ENCODE measurements at places on chromosomes 7 and 10.

- no peak for DNase-seq
Observed at GRCh38 chr10:66877361-66877760, 48.5 kb upstream of the LRRTM3 start.

- DNase-seq: no peak
Observed at GRCh38 chr10:71246591-71247413, 34.4 kb downstream of the UNC5B start.

DNA sequence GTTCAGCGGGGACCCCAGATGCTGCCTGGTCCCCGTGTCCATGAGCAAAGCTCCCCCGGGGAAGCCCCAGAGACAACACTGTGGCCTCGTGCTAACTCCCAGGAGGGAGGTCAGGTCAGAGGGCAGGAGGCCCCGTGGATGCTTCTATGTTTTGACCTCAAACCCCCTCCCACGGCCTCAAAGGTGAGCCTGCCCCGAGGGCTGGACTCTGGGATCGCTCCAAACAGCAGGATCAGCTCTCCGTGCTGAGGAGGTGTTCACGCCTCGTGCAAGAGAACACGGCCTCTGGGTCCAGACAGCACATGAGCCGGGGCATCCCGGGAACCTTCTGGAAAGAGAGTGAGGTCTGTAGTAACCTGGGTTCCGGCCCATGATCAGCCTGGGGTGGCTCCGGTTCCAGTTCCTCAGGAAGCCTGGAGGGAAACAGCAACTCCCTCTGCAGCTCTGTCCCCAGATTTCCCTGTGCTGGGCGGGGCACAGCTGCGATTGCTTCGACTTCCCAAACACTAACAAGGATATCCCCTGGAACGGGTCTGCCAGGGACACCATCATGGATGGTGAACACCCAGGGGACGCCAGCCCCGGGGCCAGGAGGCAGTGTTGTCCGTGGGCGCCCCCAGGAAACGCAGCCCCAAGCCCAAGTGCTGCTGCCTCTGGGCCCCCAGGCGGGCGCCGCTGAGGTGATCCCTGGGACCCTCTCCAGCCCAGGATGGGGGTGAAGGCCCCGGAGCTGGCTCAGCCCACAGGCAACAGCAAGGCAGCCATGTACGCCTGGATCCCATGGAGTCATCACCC is 18.0 kb upstream of the INPP5A start:
- no peak for DNase-seq

DNA sequence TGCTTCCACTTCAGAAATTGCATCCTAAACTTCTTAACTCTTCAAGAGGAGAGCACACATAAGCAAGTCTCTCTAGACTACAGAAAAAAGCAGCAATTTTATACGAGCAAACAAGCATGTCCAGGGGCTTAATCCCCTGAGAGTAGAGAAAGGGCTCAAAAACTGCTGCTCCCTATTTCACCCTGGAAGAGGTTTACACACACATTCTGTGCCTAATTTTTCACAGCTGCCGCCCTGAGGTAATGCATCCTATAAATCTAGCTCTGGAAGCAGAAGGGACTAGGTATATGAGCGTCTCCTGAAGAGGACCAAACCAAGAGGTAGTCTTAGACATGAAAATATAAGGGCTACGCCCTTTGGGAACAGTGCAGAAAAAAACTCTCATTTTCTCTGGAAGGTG is 73.1 kb downstream of the CRPPA start:
- no peak for DNase-seq

DNA sequence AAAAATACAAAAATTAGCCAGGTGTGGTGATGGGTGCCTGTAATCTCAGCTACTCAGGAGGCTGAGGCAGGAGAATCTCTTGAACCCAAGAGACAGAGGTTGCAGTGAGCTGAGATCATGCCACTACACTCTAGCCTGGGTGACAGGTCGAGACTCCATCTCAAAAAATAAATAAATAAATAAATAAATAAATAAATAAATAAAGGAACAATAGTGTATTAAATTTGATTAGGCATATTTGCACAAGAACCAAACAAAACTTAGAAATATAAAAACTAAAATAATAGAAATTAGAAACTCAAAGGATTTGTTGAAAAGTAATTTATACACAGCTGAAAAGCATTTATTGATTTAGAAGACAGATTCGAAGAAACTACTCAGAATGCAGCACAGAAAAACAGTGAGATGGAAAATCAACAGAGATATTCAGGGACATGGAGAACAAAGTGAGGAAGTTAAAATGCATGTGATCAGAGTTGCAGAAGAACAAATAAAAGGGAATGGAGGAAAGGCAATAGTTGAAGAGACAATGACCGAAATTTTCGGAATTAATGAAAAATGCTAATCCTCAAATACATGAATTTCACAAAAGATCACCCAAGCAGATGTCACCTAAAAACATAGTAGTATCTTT is 17.7 kb downstream of the IFIT3 start:
- DNase-seq: no peak

GRCh38 chr7:142375710-142376313 is 118.0 kb upstream of the PRSS58 start:
- DNase-seq: no peak

GRCh38 chr10:29160150-29160617 is 128.7 kb upstream of the LYZL1 start:
- no peak for DNase-seq

DNA sequence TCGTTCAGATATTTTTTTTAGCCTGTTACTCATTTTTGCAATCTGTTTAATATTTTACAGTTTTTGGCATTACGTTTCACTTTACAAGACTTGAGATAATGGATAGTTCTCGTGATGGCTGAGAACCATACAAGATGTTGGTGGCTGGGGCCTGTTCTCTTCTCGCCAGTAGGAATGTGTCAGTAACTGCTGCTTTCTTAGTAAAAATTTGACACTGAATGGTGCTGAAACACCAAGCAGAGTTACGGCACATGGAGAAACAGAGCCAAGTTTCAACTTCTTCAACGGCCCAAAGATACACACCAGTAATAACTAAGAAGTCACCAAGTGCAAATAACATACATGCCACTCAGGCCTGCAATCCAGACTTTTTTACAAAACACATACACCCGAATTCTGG is 130.4 kb downstream of the NRP1 start:
- DNase-seq: no peak
